ENCODE measurements at places on chromosomes 7 and 10. TPM values are rescaled to one million over a fixed set of nuclear protein-coding genes. Genes with fewer than 3 reads are reported as not detected.
A peak's percentile ranks its signal among the peaks of the same experiment; 100 is the strongest.

DNA sequence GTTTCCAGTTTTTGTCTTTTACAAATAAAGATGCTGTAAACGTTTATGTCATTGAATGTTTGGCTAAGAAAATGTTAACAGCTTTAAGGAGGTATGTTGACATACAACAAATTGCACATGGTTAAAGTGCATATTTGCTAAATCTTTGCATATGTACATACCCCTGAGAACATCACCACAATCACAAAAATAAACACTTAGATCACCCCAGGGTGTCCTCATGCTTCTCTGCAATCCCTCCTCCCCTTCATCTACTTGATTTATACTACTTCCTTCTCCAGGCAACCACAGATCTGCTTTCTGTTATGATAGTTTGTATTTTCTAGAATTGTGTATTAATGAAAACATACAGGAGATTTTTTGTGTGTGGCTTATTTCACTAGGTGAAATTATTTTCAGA is 209.5 kb downstream of the GLRX3 start:
- no peak for DNase-seq

DNA sequence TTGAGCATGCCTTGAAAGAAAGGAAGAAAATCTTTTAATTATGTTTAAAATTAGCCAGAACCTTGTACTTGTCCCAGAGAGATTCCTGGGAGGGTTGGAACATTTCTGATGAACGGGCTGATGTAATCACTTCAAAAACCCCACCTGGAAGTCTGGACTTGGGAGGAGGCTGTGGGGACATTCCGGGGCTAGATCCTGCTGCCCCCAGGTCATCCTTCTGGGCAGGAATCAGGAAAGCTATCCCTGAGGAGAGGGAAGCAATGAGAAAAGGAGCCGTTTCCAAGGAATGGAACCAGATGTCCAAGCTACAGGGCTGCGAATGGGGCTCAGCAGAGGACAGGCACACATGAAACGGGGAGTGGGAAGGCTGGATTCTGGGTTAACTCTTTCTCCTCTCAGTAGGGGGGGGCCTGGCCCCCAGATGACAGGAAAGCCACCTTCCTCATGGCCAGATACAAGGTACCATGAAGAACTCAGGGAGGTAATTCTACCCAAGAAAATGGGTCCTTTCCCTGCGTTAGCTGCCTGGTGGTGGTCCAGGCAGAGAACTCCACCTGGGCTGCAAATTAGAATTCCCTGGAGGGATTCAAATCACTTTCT is 280.1 kb downstream of the TCF7L2 start:
- DNase-seq: no peak

GRCh38 chr10:63684257-63684936 is 163.2 kb downstream of the REEP3 start:
- DNase-seq: no peak

GRCh38 chr7:30279653-30279904 is 4.8 kb upstream of the ZNRF2 start:
- DNase-seq: no peak

The TMEM130 gene
- total RNA-seq: not detected

The TAS2R41 gene
- not detected for total RNA-seq

The UBE2D4 gene
- 6.1 TPM for total RNA-seq

DNA sequence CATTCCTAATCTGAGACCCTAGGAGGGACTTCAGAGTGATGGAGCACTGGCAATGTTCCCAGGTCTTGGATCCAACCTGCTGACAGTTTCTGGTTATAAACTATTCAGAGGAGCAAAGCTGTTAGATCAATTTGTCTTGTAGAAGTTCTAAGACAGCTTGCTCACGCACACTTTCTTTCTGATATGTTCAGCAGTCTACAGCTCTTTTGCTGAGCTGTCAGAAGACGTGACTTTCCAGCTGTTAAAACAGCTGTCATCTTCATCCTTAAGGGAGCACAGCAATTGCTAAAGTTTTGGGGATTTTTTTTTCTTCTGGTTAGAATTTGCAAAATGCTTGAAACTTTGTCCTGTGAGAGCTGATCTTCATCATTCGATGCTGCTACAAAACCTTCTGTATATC is 823.1 kb downstream of the SORCS1 start:
- no peak for DNase-seq

The RADIL gene
- total RNA-seq: 3.9 TPM

GRCh38 chr7:56229631-56230030 is 113.4 kb upstream of the NUPR2 start:
- no peak for DNase-seq

GRCh38 chr10:95537542-95537927 is 23.6 kb downstream of the SORBS1 start:
- no peak for DNase-seq

DNA sequence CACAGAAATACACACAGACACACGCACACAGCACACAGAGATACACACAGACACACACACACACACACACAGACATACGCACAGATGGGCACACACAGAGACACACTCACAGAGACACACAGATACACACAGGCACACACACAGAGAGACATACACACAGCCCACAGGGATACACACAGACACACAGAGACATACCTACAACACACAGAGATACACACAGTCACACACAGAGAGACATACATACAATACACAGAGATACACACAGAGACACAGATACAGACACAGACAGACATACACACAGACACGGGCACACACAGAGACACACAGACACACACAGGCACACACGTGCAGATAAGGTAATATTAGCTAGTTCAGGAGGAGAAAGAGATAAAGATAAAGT is 76.9 kb downstream of the EGFR start:
- no peak for DNase-seq

The NODAL gene
- not detected for total RNA-seq

DNA sequence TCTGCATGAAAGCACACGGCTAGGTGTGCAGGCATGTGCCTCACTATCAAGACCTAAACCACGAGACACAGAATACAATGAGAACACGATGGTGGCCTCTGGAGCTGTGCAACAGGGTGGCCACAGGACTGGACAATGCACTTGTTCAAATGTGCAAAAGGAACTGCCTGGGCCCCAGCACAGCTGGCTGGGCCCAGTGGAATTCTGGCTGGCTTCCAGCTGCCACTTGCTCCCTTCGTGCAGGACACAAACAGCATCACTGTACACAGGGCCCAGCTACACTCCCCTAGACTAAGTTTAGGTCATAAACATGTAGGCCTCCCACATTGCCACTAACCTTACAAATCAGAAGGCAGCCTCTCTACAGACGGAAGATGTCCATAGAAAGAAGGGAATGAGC is 23.4 kb downstream of the DOCK4 start:
- DNase-seq: no peak

The TMEM229A gene
- total RNA-seq: not detected

DNA sequence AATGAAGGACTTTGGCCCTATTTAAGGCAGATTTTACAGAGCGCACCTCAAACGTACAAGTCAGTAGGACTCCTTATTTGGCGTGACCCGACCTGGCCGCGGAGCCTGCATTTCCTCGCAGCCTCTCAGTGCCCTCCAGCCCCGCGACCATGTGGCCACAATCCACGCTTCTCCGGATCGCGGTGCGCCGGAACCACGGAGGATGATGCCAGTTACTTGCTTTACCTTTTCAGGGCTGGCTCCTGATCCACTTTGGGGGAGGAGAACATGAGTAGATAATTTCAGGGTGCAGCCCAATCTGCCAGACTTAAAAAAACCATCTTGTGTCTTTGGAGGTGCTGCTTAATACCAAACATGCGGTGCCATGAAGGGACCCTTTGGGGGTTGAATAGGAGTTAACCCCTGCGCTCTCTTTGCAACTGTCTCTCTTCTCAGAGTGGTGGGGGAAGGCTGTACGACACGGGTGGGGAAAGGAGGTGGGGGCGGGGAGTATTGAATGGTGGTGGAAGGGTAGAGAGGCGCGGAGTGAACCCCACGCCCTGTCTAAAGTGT is 1.5 kb downstream of the FRAT1 start:
- DNase-seq: no peak

The CDNF gene
- 0.56 TPM for total RNA-seq

The CCDC172 gene
- total RNA-seq: not detected

DNA sequence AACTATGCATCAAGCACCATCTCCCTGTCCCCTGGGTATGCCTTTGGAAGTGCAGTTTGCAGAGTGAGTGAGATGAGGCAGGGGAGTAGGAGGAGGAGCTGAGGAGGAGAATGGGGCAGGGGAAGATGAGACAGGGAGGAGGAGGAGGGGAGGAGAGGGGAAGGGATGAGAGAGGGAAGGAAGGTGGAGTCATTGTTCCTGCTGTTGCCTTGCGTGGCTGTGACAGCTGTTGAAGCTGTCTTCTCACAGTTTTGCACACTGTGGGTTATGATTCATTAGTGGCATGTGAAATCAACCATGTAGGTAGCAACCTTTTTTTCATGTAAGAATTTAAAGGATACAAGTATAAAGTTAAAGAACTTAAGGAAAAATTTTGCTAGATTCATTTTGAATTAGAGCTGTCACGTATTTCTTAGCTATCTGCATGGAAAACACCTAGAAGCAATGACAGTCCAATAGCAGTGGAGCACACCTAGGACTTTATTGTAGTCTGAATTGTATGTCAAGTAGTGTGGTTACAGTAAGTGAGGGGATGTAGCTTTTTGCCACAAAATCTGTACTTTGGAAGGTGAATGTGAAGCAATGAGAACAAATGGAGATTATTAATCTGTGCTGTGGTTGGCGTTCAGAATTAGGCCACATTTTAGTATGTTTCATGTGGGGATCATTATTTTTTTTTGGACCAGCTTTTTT is 21.7 kb downstream of the CCM2 start:
- DNase-seq: peak; percentile 38

DNA sequence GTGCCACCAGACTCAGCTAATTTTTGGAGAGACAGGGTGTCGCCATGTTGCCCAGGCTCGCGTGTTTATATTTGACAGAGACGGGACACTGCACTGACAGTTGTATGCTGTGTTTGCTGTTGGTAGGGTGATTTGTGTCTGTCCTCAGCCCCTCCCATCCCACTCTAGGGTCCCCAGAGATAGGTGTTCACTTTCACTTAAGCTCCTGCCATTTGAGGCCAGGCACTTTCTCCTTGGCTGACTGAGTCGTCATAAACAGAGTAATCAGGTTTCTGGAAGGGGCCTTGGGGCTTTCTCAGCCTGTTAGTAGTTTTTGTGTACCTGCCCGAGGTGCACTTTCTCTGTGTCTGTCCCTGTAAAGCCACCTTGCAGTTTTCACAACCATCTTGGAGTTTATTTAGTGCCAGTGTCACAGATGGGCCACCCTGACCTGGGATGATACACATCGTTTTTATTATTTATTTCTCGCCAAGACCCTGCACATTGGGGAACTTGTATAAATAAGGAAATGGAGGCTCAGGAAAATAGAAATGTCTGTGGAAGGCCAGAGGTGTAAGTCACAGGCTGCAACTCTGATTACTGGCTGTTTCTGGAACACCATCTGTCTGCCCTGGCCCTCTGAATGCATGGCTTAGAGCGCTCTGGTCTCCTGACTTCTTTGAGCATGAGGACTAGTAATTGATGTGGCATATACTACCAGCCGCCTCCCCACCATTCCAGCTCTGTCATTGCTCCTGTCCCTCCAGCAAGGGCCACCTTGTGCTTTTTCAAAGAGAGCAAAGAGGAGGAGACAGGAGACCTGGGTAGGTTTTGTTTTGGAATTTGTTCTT is 81.9 kb upstream of the PDCD4 start:
- DNase-seq: no peak

DNA sequence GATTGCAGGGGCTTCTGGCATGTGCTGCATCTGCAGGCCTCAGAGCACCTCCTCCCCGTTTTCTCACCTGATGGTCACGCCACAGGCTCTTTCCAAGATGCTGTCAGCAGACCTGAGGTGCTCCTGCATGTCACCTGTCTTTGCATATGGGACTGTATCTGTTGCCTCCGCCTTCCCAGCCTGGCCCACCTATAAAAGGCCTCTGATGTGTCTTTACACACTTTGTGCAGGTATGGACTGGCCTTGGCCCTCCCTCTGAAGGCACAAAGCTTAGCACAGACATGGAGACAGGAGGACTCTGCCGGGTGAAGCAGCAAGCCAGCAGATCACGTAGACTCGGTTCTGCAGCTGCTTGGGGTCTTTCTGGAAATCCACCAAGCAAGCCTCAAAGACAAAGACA is 220.9 kb upstream of the PPP2R2D start:
- no peak for DNase-seq

DNA sequence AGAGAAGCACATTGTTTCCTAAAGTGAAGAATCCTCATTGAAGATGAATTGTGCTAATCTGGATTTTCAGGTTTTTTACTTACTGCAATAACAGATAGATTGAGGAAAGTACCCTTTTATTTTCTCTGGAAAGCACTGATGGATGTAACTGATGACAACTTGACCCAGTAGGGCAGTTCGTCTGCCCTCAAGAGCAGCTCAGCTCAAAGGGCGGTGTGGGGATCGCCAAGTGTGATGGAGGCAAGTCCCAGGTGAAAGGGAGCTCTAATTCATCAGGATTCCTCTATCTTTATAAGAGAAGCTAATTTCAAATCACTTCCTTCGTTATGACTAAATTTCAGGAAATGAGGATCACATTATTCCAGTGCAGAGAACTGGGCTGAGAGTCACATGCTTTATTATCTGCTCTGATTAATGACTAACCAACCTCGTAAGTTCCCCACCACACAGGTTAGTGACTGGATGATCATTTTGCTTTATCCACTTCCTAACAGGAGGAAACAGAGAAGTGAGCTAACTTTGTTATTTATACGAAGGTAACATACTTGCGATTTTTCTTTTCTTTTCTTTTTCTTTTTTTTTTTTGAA is 98.8 kb downstream of the PFKFB3 start:
- peak; percentile 27 for DNase-seq
